ENCODE measurements at places on chromosomes 1 and 21.
A peak's percentile ranks its signal among the peaks of the same experiment; 100 is the strongest.

- no peak for DNase-seq
Observed at GRCh38 chr21:15289896-15290841, 225.4 kb upstream of the NRIP1 start.

DNA sequence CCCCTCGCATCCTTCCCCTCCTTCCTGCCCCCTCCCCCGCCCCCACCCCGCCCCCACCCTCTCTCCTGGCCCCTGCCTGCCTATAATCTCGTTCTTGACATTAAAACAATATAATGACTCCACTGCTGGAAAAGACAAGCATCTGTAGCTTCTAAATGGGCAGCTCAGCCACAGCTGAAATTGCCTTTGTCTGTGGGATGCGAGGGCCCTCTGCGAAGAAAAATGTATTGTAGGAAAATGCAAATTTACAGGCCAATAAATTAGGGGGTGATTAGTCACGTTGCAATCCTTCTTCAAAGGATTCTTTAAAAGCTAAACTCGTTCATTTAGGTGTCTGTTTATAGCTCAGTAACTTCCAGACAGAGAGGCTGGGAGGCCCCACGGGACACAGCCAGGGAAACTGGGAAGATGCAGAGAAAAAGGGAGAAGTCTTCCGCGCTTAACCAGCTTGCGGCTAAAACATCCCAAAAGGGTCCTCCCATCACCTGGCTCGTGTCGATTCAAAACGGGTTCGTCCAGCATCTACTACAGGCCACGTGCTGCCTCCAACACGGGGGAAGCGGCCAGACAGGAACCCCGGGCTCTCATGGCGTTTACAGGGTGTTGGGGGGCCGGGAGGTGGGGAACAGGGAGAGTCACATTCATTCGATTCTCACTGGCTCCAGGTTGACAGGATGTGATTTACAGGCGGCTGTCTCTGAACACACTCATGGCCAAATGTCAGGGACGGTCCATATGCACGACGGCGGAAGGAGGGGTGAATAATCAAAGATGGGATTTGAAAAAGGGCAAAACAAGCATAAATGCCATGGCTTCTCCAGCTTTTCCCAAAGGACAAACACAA lies 100.5 kb upstream of the ZBTB40 start:
- no peak for DNase-seq

- DNase-seq = no peak
Observed at GRCh38 chr1:162535501-162535900, 26.0 kb upstream of the UAP1 start.

GRCh38 chr1:26560403-26560780 lies 30.8 kb downstream of the RPS6KA1 start:
- no peak for DNase-seq

DNA sequence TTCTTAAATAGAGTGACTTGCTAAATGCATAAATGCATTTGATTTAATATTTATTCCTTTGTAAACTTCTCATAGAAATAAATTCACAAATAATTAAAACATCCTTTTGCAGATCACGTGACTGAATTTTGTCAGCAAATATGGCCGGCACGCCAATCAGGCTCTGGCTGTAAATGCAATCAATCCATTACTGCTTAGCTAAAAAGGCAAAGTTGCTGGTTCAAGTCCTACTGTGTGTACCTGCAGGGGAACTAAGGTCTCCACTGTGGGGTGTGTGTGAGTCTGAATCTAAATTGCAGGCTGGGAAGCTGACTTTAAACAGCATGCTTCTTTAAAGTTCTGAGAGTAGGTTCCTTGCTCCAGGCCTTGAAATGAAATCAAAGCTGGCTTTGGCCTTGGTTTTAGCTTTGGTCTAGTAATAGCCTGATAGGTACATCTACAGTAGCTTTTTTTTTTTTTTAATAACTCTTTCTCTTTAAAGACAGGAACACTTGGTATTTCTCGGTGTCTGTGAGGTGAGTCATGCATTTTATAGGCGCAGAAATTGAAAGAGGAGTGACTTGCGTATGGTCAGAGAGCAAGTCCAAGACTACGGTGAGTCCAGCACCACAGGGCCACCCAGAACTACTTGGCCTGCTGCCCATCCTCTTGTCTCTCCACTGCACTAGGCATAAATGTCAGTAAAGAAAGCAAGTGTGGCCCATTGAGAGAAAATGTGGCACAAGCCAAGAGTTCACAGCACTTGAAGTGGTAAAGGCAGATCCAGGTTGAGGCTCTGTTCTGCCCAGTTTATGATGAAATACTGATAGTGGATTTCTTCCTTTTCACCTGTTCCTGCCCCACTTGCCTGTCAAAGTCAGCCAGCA lies 36.2 kb upstream of the LYST start:
- no peak for DNase-seq

DNA sequence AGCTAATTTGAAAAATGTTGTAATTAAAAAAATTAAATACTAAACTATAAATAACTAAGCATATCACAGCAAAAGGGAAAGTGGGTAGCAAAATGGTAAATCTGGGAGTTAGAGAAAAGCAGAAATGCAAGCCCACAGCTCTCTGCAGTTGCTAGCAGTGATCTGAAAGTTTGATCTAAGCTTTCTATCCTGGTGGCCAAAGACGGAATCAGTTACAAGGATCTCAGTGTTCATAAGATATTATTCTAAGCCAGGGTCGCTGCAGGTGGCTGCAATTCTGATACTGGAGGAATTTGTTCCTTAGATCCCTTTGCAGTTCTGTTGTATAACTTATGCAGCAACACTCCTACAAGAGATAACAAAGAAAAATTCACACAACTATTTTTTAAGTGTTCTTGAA lies 363.7 kb downstream of the SETD4 start:
- no peak for DNase-seq

- DNase-seq = no peak
Observed at GRCh38 chr1:41484402-41485241, at the start of gene EDN2. Gene EDN2 (minus strand): TSS chr1:41484683. CDS start chr1:41484601, 82 bp downstream.

- no peak for DNase-seq
Observed at GRCh38 chr21:38784458-38785266, 21.1 kb upstream of the ETS2 start.

DNA sequence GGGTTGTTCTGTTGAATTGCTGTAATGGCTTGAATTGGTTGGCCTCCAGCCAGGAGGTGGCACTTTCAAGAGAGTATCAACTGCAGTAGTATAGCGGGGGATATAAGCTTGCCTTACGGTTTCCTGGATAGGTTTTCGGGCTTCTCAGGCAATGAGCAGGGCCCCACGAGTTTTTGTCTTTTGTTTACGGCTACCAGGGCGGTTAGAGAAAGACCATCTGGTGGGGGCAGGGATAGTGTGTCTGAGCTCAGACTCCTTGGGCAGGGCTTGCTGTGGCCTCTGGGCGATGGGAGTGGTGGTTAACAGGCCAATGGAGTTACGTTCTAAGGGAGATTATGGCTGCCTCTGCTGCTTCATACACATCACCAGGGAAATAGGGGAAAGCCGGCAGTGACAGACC lies 62.8 kb downstream of the DTL start:
- no peak for DNase-seq

- peak; percentile 64 for DNase-seq
Observed at GRCh38 chr1:9724706-9725476, 73.4 kb downstream of the PIK3CD start.

GRCh38 chr1:203519053-203519840 lies 25.3 kb downstream of the OPTC start:
- no peak for DNase-seq

- no peak for DNase-seq
Observed at GRCh38 chr21:17671733-17672132, 59.0 kb upstream of the BTG3 start.

DNA sequence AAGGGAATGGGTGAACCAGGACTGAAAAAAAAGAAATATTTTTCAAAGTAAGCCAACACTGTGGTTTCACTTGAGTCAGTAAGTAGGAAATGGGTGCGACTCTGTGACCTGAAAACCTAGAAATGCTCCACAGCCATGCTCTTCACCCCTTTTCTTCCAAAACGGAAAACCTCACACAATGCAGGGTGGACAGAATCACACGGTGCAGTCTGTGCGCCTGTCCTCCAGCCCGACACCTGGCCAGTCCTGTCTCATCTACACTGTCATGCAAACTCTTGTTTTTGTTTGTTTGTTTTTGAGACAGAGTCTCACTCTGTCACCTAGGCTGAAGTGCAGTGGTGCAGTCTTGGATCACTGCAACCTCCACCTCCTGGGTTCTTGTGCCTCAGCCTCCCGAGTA lies 53.3 kb downstream of the B3GALT5 start:
- no peak for DNase-seq

DNA sequence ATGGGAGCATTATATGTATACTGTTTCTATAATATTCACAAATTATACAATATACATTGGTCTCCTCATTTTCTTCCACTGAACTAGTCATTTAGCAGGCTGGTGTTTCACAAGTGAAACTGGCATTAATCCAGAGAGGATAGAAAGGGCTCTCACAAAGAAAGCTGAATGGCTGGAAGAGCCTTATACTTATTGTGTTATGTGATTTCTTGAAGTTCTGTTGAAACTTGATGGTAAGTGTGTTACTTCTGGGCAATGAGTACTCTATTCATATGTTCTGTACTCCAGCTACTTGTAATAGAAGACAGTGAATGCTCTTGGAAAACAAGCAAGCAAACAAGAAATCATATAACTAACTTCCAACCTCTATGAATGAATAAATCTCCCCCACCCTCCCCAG lies 14.9 kb downstream of the STX12 start:
- DNase-seq = peak; percentile 40

- no peak for DNase-seq
Observed at GRCh38 chr1:79310609-79311008, 304.1 kb upstream of the ADGRL4 start.

DNA sequence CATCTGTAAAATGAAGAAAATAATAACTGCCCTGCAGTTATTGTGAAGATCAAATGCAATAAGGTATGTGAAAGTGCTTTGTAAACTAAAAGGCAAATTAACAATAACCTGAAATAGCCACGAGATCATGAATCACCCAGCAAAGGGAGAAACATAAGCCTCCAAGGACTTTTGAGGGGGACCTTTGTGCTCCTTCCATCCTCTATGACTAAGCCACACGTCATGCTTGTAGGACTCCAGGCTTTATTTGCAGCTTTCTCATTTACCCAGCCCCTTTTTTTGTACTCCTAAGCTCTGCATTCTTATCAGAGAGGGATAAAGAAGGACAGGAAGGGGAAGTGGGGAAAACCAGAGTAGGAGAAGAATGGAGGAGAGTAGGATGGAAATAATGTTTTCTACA lies 115.1 kb downstream of the PROX1 start:
- peak; percentile 85 for DNase-seq

DNA sequence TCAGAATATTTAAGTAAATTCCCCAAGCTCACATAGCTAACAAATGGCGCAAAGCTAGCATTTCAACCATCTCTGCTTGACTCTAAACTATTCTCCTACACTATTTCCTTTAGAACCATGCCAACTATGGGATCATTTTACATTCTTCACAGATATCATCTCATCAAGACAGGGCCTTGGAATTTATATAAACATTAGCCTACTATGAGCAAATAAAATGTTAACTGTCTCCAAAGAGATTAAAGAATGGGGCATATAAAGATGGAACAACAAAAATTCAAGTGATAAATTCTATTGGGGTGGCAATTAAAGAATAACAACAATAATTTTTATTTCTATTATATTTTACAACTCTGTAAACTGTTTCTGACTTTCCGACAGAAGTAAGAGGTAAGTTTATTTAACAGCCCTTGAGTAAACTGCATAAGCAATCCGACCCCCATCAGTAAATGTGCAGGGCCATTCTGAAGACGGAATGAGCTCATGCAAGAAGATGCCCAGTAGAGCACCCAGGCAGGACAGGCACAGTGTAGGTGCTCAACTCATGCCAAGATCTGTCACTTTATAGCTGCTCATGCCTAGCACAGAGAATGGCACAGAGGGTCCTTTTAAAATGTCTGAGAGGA lies 261.9 kb downstream of the VAV3 start:
- no peak for DNase-seq

- DNase-seq = no peak
Observed at GRCh38 chr1:197738927-197739326, 36.4 kb downstream of the DENND1B start.

DNA sequence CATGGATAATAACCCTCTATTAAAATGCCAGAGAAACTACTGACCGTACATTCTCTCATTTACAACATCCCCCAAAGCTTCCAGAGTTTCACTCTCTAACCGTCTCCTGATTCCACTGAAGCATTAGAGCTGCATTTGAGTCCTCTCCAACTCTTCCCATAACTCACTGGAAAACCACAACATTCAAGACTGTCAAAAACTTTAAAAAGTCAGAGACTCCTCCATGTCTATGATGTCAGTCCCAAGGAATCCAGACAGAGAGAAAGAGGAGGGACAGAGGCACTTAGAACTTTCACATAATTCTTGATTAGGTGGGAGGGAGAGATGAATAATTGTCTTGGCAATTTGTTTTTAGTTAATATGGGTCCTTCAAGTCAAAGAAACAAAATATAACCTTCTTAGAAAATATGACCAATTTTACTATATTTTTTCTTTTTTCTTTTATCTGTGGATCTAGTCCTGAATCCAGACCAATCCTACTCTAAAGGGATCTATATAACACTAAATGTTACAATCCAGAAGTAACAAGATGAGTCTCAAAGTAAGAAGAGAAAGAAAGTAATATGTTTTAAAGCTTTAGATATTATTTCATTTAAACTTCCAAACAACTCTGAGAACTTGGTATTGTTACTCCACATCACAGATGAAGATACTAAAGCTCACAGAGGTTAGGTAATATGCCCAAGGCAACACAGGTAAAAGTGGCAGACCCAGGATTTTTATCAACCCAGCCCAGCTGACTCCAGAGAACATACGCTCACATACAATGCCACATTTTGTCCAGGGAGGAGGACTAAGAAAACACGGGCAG lies 23.8 kb downstream of the OTUD7B start:
- DNase-seq = no peak

DNA sequence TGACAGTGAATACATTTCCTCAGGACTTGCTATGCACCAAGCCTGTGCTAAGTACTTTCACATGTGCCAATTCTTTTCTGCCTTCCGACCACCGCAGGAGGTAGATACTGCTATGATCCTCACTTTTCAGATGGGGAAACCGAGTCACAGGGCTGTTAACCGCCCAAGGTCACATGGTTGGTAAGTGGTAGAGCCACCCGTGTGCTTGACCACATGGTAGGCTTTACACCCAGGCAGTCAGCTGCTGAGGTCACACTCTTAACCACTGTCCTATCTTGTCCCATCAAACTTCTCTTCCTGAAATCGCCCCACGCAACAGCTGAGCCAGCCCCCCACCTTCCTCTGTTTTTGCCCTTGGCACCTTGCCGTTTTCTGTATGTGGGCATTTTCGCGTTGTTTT lies 31.0 kb upstream of the SDHB start:
- no peak for DNase-seq

GRCh38 chr1:98651116-98651632 lies 10.3 kb upstream of the SNX7 start:
- no peak for DNase-seq
